ENCODE measurements at places on chromosomes 3 and 15. TPM values are rescaled to one million over a fixed set of nuclear protein-coding genes. Genes with fewer than 3 reads are reported as not detected.

GRCh38 chr3:46566040-46566641, at the start of gene LRRC2:
TSS of gene LRRC2 (minus strand) at chr3:46566302. CDS start at chr3:46551591, 14,711 bp downstream.
- H3K4me1 ChIP-seq, result peaks cover 17% of the 10 kb centered on the region
- no peak within 1 kb of the TSS for H3K27ac ChIP-seq
- peak within 1 kb of the TSS; percentile 47 for H3K4me3 ChIP-seq
- H3K36me3 ChIP-seq, result no peaks in the 10 kb centered on the region
- DNase-seq, result peak; percentile 57

DNA sequence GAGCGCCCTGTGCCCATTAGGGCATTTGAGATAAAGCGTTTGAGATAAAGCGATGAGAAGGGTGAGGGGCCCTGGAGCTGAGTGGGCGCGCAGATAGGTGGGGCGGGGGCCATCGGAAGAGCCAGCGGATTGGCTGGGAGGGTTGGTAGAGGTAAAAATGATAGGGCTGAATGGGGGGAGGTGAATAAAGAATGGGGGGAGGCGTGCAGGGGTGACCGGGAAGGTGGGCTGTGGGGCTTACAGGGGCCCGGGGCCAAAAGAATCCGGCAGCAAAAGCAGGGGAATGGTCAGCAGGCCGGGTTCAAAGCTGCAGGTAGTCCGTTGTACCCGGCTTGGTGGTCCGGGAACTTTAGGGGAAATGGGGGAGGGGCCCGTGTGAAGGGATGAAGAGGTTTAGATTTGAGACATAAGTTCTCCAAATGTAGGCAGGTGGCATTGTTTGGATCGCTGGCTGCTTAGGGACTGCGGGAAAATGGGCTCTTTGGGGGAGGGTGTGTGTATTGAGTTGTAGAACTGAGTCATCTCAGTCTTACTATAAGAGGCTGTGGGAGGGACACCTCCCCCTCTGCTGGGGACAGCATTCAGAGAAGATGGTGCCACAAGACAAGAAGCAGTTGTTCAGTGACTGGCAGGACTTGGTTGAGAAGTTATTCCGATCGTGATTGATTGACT, 610 bp downstream of the ARID3B start:
- peaks cover 64% of the 10 kb centered on the region for H3K4me1 ChIP-seq
- H3K4me3 ChIP-seq, result peak overlapping the region; percentile 93
- no peaks in the 10 kb centered on the region for H3K27me3 ChIP-seq
- H3K27ac ChIP-seq, result peak overlapping the region; percentile 92

Gene PHLDB2
- 2.5 TPM for total RNA-seq

Gene ACKR4
- not detected for total RNA-seq

GRCh38 chr15:48939648-48940047, 24.1 kb downstream of the SHC4 start:
- DNase-seq, result no peak
- H3K27me3 ChIP-seq, result peaks cover 25% of the 10 kb centered on the region
- H3K27ac ChIP-seq, result no peak overlapping the region
- no peak overlapping the region for H3K4me3 ChIP-seq
- H3K4me1 ChIP-seq, result no peaks in the 10 kb centered on the region
- H3K36me3 ChIP-seq, result no peaks in the 10 kb centered on the region

Gene UCN2
- not detected for total RNA-seq

Gene C3orf33
- total RNA-seq, result 1.3 TPM

DNA sequence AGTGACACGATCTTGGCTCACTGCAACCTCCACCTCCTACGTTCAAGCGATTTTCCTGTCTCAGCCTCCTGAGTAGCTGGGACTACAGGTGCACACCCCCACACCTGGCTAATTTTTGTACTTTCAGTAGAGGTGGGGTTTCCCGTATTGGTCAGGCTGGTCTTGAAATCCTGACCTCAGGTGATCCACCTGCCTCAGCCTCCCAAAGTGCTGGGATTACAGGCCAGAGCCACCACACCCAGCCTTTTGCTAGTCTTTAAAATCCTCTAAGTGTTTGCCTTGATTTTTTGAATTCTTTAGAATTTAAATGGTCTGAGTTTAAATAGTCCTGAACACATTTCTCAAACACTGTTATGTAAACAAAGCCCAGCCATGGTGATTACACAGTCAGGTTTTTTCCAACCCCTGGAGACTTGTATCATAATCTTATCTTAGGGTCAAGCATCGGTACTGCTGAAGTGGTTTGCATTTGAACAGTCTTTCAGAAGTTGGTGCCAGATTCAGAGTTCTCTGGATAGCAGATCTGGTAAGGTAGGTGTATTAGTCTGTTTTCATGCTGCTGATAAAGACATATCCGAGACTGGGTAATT, 28.2 kb upstream of the PIAS1 start:
- no peaks in the 10 kb centered on the region for H3K36me3 ChIP-seq
- H3K4me3 ChIP-seq, result no peak overlapping the region
- DNase-seq, result no peak
- H3K4me1 ChIP-seq, result no peaks in the 10 kb centered on the region

GRCh38 chr3:23127196-23127595, 75.9 kb upstream of the UBE2E2 start:
- H3K4me3 ChIP-seq, result no peak overlapping the region
- no peak overlapping the region for H3K27ac ChIP-seq
- H3K27me3 ChIP-seq, result peaks cover 2% of the 10 kb centered on the region

DNA sequence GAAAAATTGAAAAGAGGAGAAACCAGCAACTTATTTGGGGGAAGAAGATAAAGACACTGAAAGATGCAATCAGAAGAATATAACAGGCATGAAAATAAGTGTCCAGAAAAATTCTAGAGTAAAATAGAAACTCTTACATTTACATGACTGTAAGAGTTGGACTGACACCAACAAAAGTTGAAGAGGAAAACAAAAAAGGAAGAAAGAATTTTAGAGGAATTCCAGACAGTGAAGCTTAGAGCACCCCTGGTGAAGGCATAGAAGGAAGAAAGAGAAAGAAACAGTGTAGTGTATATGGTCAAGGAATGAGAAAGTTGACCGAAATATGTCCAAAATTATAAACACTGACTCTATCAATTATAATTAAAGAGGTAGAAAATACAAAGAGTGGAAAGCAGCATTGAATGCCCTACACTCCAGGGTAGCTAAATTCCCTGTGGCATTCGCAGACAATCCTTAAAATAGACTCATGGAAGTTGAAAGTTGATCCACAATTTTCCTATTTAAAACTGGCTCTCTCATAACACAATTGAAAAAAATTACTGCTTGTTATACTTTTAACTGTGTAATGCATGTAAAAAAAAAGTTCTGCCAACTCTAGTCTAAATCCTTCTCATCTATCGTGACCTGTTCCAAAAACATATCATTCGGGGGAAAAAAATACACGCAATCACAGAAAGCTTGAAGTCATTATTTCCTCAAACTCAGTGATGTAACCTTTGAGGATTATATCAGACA, 102.6 kb upstream of the ABI3BP start:
- peaks cover 14% of the 10 kb centered on the region for H3K27me3 ChIP-seq
- H3K27ac ChIP-seq, result no peak overlapping the region
- no peaks in the 10 kb centered on the region for H3K4me1 ChIP-seq
- no peaks in the 10 kb centered on the region for H3K36me3 ChIP-seq
- DNase-seq, result no peak

Gene SLC9C1
- not detected for total RNA-seq

DNA sequence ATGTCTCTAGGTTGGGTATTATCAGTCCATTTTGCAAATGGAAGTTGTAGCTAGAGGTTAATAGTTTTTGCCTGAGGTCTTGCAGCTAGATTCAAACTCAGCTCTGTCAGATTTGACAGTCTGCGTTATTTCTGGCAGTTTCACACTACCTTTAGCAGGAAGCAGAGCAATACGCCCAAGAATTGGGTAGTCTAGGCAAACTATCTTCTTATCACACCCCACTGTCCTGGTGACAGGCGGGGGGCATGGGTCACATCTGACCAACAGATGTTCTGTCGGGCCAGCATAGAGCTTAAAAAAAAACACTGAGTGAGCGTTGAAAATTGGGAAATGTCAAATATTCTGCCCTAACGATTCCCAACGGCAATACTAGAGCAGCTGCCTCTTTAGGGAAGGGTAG, 5.7 kb downstream of the GPR160 start:
- H3K27ac ChIP-seq, result no peak overlapping the region
- H3K4me3 ChIP-seq, result no peak overlapping the region
- peaks cover 16% of the 10 kb centered on the region for H3K27me3 ChIP-seq
- peaks cover 18% of the 10 kb centered on the region for H3K4me1 ChIP-seq
- no peak for DNase-seq

All from activated CD8-positive, alpha-beta T cell treated with anti-CD3 and anti-CD28 coated beads, Interleukin-2, amount 10 ng/mL, durations not matched to agents 7 days and 5 days (primary cell).